SW480 (cell line): ENCODE measurements at places on chromosomes 2 and 18.

- no peak for DNase-seq
Measured at GRCh38 chr2:107334306-107334705, 448.3 kb upstream of the ST6GAL2 start.

GRCh38 chr2:107305966-107306365, 420.0 kb upstream of the ST6GAL2 start:
- no peak for DNase-seq

- no peak for DNase-seq
Measured at GRCh38 chr2:217928324-217929181, 74.2 kb downstream of the TNS1 start.

GRCh38 chr2:217153510-217153909, 293.6 kb upstream of the TNP1 start:
- DNase-seq, result no peak

- no peak for DNase-seq
Measured at GRCh38 chr2:17441055-17441771, 77.0 kb downstream of the RAD51AP2 start.

- DNase-seq, result no peak
Measured at GRCh38 chr2:23628926-23629771, 244.2 kb downstream of the KLHL29 start.

GRCh38 chr2:239720361-239721360, 304.5 kb downstream of the NDUFA10 start:
- DNase-seq, result no peak

- no peak for DNase-seq
Measured at GRCh38 chr2:190574169-190574568, 39.6 kb upstream of the NEMP2 start.

GRCh38 chr2:130385709-130386108, 29.9 kb downstream of the PTPN18 start:
- no peak for DNase-seq
